Stimulated activated CD4-positive, alpha-beta T cell treated with anti-CD3 and anti-CD28 coated beads, TNF-alpha, amount 100 ng/mL, for 4 hours (primary cell): ENCODE measurements at places on chromosomes 12 and 14.

- DNase-seq, result no peak
These were observed 202.6 kb downstream of the ANO6 start for GRCh38 chr12:45418520-45418919.

DNA sequence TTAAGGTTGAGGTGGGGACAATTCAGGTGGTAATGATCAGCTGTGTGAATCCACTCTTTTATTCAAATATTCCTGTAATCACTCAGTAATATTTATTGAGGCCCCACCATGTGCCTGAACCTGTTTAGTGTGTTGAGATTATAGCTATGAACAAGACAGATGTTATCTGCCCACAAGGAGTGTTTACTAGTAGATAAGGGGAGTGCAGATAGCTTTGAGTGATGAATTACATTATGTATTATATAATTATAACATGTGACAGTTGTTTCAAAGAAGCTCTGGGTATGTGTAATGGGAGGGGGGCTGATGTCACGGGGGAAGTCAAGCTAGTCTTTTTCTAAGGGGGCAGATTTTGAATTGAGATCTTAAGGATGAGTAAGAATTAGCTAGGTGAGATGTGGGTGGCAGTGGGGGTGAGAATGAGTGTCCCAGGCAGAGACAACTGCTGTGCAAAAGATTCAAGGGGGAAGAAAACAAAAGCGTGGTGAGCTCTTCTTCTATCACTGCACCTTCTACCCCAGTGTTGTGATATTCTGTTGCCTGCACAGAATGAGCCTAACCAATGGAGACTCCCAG is 21.3 kb upstream of the SRRM4 start:
- DNase-seq, result no peak

DNA sequence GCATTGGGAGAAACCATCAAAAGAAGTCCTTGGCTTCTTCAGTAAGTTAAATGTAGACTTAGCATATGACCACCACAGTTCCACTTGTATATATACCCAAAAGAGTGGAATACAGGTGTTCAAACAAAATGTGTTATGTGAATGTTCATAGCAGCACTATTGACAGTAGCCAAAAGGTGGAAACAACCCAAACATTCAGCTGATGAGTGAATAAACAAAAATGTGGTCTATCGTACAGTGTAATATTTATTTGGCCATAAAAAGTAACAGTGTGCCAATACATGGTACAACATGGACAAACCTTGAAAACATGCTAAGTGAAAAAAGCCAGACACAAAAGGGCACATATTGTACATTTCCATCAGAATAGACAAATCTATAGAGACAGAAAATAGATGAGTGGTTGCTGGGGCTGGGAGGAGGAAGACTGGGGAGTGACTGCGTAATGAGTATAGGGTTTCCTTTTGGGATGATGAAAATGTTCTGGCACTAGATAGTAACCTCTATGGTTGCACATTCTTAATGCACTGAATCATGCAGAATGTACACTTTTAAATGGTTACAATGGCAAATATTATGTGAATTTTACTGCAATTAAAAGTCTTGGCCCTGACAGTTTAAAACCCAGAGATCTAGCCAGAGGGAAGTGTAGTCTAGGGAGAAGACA is 5.5 kb downstream of the ERP29 start:
- no peak for DNase-seq

- no peak for DNase-seq
These were observed 93.4 kb upstream of the SLCO1C1 start for GRCh38 chr12:20601668-20602280.

DNA sequence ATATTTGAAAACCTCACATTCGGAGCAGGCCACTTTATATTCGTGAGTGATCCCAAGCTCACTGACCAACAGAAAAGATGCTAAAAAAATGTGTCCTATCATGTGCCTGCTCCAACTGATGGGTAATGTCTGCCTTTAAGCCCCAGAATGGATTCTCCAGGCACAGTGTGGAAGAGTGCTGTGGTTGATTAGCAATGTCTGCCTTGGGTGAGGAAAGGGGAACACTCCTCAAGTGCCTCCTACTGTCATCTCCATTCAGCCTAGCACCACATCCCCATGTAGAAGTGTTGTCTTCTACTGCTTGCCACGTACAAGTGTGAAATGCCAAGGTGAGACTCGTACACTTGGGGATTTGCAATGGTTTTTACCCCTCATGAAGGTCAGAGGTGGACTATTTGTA is 199.3 kb downstream of the SLC41A2 start:
- no peak for DNase-seq

- no peak for DNase-seq
These were observed 3.4 kb downstream of the PTHLH start for GRCh38 chr12:27968972-27969623.

GRCh38 chr14:97642631-97643030 is 845.4 kb downstream of the VRK1 start:
- no peak for DNase-seq

GRCh38 chr12:98719515-98720504 is 74.7 kb downstream of the APAF1 start:
- no peak for DNase-seq

GRCh38 chr12:68482660-68483059 is 128.0 kb upstream of the RAP1B start:
- DNase-seq, result no peak

GRCh38 chr14:34078117-34078743 is 127.4 kb upstream of the EGLN3 start:
- DNase-seq, result no peak

DNA sequence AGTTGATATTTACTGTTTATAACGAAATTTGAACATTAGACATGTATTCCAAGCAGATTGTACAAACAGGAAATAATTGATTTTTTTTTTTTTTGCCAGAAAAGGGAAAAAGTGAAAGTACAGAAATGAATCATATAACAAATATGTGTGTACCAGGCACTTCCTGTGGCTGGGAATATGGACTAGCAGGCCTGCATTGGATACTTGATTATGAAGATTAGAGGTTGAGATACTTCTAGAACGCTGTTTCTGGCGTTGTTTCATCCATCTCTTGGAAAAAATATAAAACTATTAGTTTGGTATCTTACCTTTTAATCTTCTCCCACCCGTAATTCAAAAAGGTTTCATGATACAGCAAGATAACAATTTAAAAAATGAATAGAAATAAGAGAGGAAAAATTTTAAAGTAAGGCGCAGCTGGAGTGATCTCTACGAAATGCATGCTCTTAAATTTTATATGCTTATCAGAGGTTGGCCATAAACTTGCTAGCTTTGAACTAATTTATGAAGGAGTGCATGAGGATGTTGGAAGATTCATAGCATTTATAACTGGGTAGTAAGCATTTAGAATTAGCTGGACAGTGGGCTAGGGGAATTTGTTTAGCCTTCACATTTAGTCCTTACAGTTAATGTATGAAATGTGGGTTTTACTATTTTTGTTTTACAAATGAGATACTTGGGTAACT is 90.8 kb downstream of the AEBP2 start:
- no peak for DNase-seq

DNA sequence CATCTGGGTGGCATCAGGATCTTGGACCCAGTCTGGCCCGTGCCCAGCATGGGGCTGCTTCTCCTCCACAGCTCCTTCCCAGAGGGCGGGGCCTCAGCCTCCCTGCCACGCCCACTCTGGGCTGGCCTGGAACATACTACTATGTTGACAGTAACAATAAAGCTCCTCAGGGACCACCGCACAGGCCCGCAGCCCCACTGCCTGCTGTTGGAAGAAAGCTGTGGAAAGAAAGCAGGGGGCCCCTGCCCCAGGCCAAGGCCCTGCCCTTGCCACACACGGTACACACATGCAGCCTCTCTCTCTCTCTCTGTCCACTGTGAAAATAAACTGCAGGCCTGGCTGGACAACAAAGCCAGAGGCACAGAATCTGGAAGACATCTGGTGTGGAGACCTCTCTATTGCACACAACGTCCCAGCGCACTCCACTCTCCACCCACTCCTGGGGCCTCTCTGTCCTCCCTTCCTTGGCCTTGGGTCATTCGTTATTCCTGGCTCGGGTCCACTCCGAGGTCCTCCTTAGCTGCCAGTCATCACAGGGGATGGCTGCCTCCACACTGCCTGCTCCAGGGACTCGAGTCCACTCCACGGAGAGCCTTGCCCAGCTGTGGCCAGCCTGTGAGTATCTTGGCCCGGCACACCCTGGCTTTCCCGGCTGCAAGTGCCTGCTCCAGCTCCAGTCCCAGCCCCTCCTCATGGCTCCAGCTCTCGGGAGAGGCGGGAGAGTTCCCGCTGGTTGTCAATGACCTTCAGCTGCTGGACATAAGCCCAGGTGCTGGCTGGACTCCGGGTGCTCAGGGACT is 11.8 kb upstream of the ENDOU start:
- no peak for DNase-seq

DNA sequence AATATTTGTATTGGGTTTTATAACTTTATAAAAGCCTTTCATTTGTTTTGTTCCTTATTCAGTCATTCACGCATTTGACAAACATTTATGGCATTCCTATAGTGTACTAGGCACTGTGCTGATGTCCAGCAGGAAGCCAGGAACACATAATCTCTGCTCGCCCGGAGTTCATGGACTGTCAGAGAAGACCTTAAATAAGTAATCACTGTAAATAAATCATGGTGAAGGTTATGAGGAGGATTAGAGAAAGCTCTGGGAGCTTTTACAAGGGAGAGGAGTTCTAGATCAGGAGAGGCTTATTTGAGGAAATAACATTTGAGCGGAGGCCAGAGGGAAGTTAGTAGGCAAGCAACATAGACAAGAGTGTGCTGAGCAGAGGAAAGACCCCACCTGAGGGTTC is 1.4 kb upstream of the RDH11 start:
- no peak for DNase-seq

GRCh38 chr12:49777800-49778748 is 36.7 kb downstream of the TMBIM6 start:
- DNase-seq, result peak; percentile 63

- no peak for DNase-seq
These were observed 861 bp upstream of the MDGA2 start for GRCh38 chr14:47676315-47676617.

DNA sequence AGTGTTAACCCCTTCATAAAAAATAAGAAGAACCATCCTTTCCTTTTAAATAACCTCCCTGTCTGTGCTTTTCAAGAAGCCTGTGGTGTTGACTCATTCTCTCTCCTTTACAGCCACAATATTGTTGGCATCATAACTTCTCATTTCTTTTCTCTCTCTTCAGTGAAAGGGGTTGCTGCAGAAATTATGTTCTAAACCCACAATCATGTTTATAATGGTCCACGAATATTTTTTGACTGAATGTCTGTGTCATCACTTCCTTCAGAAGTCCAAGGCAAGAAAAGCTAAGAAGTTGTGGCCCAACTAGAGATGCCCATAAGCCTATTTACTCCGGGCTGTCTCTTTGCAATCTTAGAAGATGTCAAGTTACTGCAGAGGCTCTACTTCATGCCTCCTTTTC is 488.3 kb downstream of the APAF1 start:
- DNase-seq, result no peak

- DNase-seq, result no peak
These were observed 4.2 kb upstream of the BAZ2A start for GRCh38 chr12:56634242-56634836.

- no peak for DNase-seq
These were observed 1.1 kb downstream of the FITM1 start for GRCh38 chr14:24131549-24131966.

- no peak for DNase-seq
These were observed 519.9 kb downstream of the C12orf50 start for GRCh38 chr12:87509237-87509820.

GRCh38 chr12:57592551-57593165 is 1.7 kb downstream of the PIP4K2C start:
- no peak for DNase-seq

DNA sequence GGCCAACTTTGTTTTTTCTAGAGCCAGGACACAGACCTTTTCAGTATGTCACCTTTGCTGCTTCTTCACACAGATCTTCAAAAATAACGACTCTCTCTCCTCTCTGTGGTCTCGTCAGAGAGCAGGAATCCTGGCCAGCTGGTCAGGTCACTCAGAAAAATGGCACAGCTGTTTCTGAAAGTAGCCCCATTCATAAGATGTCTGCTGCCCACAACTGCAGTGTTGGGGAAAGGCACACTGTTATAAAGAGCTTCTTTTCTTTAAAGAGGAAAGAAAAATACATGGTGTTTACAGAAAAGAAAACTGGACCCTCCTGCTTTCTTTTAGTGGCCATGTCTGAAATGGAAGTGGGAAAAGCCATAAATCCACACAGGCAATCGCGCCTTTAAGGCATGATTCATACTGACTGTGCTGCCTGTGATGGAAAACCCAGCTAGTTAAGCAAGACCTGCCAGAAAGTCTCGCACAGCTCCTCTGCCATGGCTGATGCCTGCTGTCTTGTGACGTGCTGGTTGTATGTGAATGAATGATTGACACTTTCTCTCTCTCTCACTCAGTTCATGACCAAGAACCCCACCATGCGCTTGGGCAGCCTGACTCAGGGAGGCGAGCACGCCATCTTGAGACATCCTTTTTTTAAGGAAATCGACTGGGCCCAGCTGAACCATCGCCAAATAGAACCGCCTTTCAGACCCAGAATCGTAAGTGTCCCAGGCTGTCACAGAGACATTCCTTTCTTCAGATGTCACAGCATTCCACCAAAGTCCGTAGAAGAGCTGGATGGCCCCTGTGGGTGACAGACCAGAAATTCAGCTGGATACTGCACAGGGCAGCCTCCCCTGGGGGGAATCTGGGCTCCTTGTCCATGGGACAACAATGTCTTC is 147.9 kb upstream of the HIF1A start:
- DNase-seq, result no peak
